Activated CD4-positive, alpha-beta memory T cell treated with anti-CD3 and anti-CD28 coated beads for 36 hours (primary cell): ENCODE measurements at places on chromosomes 6 and 20. TPM values are rescaled to one million over a fixed set of nuclear protein-coding genes. Genes with fewer than 3 reads are reported as not detected.

- no peak for DNase-seq
These were observed 8.9 kb downstream of the ATXN1 start for GRCh38 chr6:16752206-16752866.

DNA sequence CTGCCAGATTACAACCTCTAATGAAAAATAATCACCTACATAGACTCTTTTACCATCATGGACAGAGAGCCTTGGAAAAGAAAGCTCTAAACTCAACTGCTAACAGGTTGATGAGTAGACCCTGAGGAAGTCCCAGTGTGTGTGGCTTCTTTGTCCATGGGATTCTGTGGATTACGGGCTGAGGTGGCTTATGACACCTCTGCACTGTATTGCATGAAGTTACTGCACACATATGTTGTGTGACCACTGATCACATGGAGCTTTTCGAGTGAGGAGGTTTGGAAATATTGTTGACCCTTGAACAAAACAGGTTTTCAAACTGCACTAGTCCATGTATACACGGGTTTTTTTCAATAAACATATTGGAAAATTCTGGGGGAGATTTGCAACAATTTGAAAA, 124.4 kb downstream of the RIN2 start:
- no peak for DNase-seq

GRCh38 chr6:1631251-1631650, 21.5 kb downstream of the FOXC1 start:
- no peak for DNase-seq

Gene SERPINB1
- 164 TPM for total RNA-seq

Gene SRSF6
- 96.8 TPM for total RNA-seq

Gene MYB
- total RNA-seq, result 19.7 TPM

Gene SLC23A2
- 14.0 TPM for total RNA-seq

Gene EYA4
- not detected for total RNA-seq
